CD4-positive, alpha-beta memory T cell (primary cell): ENCODE measurements at places on chromosomes 12 and 14. TPM values are rescaled to one million over a fixed set of nuclear protein-coding genes. Genes with fewer than 3 reads are reported as not detected.
A peak's percentile ranks its signal among the peaks of the same experiment; 100 is the strongest.

LRFN5 gene
- total RNA-seq = not detected

- no peak for DNase-seq
These were observed 32.0 kb downstream of the CCDC92 start for GRCh38 chr12:123940627-123940966.

DNA sequence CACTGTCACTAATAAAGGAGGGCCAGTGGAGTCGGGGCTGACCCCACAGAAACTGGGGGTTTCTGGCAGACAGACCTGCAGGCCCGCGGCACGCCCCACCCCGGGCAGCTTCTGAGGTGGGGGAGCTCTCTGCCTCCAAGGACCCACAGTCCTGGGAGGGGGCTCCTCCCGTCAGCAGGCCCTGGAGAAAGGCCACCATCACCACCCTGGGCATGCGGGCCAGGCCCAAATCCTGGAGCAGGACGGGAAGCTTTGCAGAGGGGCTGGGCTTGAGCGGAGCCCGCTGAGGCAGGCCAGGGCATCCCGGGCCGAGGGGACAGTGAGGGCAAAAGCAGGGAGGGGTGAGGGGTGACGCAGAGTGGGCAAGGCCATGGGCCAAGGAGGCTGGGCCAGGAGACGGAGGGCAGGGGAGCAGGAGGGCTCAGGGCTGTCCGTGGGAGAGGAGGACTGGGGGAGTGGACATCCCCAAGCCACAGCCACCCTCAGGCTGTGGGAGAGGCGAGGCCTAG, 11.1 kb upstream of the GPR132 start:
- no peak for DNase-seq

LRP1 gene
- 9.7 TPM for total RNA-seq

GRCh38 chr14:81890020-81890419, 356.4 kb upstream of the SEL1L start:
- DNase-seq = no peak

DNA sequence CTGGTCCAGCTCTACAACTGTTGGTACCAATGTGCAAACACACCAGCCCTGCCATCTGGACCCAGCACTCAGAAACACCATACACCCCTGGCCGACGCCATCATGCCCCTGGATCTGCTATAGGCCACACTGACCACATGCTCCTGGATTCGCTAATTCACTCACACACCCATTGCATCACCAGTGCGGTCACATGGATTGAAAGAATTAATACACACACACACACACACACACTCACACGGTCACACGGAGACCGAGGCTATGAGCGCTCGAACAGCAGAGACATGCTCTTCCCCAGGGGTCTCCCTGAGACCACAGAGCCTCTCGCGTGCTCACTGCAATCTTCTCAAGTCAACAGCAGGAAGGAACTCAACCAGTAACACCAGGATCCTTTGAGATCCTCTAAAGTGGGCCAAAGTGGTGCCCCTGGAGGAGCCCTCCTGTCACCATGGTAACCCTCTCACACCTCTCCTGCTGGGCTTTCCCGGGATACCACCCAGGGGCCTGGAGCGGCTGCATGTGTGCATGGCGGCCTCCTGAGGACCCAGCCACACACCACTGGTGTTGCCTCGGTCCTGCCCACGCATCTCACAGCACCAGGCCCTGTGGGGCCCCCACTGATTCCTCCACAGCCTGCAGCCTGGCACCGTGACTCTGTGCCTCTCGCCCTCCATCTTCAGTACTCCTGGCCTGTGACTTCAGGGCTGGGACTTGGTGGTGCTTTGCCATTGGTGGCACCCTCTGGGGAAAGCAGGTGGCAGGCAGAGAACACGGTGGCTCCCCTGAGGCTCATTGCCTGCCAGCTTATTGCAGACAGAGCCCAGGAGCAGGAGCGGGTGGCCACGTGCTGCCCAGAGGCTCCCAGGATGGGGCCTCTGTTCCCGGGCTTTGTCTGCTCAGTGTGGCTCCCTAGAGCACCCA, 15.1 kb downstream of the LRTM2 start:
- no peak for DNase-seq

EFS gene
- total RNA-seq = not detected

- DNase-seq = peak; percentile 26
These were observed 57.5 kb downstream of the PLEKHA5 start for GRCh38 chr12:19186722-19187661.

DNA sequence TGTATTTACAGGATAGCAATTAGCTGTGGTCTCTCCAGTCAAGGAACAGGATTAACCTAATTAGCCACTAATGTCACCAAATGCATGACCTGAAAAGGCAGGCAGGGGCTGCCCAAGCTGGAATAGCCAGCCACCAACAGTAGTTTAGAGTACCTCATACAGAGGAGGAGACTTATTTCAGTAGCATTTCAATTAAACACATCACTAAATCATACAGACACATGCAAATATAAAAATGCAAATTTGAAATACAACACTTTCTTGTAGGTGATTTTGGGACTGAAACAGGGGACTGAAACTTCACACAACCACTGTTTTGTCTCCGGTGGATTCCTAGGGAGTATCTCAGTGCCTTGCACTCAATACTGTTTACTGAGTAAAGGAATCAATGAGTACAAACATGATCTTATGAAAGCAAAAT, 636 bp upstream of the IFNG-AS1 start:
- no peak for DNase-seq

TESPA1 gene
- 269 TPM for total RNA-seq

EML1 gene
- 0.22 TPM for total RNA-seq

DNA sequence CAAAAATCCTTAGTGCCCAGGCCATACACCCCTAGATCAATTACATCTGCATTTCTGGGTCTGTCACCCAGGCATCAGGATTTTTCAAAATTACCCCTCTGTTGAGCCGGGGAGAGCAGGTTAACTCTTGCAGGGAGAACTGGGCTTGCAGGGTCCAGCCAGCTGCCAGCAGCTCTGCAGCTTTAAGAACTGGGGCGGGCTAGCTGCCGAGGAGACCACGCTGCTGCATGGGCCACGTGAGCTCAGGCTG, at the start of gene DGLUCY:
DGLUCY (plus strand) TSS at position 245 of the 250 bp plus-strand sequence. CDS start 46,222 bp downstream, outside the sequence.
- no peak for DNase-seq

TMPRSS12 gene
- not detected for total RNA-seq

SERPINA10 gene
- total RNA-seq = not detected

GRCh38 chr12:76158518-76159321, 74.2 kb upstream of the NAP1L1 start:
- DNase-seq = peak; percentile 51

DNA sequence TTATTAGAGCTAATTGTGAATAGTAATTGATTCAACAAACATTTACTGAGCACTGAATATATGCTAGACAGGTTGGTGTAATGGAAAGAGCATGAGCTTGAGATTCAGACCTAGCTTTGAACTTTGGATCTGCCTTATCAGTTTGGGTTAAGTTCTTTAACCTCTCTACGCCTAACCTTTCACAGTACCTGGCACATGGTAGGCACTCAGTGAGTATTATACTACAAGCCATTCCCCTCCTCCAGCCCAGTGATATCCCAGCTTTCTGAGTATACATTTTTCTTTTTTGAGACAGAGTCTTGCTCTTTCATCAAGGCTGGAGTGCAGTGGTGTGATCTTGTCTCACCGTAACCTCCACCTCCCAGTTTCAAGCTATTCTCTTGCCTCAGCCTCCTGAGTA, 32.0 kb downstream of the FAM177A1 start:
- no peak for DNase-seq

GRCh38 chr14:94225460-94226378, 51.6 kb downstream of the PPP4R4 start:
- no peak for DNase-seq

DNA sequence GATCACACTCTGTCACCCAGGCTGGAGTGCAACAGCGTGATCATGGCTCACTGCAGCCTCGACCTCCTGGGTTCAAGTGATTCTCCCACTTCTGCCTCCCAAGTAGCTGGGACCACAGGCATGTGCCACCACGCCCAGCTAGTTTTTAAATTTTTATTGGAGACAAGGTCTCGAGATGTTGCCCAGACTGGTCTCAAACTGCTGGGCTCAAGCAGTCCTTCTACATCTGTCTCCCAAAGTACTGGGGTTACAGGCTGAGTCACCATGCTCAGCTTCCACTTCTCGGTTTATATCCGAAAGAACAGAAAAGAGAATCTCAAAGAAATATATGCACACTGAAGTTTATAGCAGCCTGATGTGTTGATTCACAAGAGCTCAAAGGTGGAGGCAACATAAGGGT, 107.5 kb downstream of the SCARB1 start:
- no peak for DNase-seq

DNA sequence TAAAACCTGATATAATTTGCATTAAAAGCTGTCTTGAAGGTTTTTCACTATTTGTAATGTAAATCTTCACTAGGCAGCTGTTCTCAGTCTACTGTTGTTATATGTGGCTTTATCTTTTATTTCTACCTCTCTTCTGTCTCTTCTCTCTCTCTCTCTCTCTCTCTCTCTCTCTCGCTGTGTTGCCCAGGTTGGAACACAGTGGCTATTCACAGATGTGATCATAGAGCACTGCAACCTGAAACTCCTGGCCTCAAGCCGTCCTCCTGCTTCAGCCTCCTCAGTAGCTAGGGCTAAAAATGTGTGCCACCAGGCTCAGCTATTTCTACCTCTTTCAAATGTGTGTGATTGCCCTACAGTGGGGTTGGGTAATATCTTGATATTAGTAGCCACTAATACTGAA, 21.1 kb downstream of the FUT8 start:
- no peak for DNase-seq

GRCh38 chr12:82708061-82708879, 21.6 kb downstream of the TMTC2 start:
- DNase-seq = no peak

DNA sequence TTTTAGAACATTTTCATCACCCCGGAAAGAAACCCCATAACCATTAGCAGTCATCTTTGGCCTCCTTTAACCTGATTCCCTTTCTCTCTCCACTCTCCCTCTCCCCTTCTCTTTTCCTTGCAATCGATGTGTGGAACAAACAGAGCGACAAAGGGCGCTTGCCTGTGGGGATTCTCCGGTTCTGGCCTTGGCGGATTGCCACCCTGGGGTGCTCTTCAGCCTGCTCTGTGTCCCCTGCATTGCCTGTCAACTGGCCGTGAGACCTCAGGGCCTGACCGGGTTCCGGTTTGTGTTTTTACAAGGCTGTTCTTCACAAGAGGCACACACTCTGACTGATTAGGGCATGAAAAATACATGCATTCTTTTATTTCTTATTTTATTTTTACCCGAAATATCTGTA, 27.8 kb downstream of the LRTM2 start:
- DNase-seq = no peak

DNA sequence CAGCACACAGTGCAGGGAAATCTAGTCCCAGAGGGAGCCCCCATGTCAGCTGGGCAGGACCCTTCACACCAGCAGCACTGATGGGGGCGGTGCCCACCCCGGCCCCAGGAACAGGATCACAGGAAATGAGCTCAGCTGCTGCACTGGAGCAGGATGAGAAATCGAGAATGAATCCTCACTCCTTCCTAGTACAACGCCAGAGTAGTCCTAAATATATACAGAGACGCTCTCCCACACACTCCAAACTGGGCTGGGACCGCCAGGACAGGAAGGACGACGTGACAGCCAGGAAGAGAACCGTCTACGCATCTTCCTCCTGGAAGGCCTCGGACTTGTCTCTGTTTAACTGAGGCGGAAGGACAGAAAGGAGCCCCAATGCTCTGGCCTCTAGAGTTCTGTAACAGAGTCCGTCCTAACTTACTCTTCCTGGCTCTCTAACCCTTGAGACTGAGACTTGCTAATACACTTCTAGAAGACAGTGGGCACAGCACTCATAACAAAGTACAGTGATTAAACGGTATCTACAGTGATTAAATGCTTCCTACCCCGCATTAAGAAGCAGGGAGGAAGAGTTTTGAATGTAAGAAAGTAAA, 33.4 kb downstream of the CDC42BPB start:
- DNase-seq = no peak

- DNase-seq = peak; percentile 86
These were observed 11.3 kb upstream of the ABHD12B start for GRCh38 chr14:50860478-50861086.

GRCh38 chr14:33917661-33918060, 33.2 kb downstream of the EGLN3 start:
- no peak for DNase-seq

PPFIA2 gene
- not detected for total RNA-seq

WNT1 gene
- total RNA-seq = 1.8 TPM

DNA sequence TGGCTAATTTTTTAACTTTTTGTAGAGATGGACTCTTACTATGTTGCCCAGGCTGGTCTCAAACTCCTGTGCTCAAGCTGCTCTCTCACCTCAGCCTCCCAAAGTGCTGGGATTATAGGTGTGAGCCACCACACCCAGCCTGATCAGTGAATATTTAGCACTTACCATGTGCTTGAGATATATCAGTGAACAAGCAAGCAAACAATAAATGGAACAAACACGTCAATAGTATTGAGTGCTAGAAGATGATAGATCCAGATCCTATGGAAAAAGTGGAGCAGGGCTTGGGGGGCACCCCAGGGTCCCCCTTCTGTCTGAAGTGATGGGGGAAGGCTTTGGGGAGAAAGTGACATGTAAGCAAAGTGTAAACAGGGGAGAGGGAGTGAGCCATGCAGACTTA, 83.8 kb downstream of the NT5DC3 start:
- DNase-seq = no peak

- no peak for DNase-seq
These were observed 45.5 kb upstream of the C14orf180 start for GRCh38 chr14:104534036-104534435.

DNA sequence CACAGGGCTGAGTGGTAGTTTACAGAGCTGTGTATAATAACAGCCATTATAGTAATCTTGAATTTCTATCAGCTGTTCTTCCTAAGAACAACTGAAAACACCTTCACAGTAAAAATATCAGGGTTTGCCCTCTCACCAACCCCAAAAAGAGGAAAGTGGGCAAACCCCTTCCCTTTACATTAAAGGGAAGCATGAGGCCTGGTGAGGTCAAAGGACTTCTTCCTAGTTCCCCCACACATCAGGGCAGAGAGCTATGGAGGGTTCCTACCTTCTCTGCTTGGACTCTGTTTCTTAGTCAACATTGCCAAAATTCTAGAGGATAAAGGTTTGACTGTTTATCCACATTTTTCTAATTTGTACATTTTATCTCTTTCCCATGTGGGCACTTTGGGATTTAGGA, 4.4 kb upstream of the RPAP3 start:
- DNase-seq = no peak

DNA sequence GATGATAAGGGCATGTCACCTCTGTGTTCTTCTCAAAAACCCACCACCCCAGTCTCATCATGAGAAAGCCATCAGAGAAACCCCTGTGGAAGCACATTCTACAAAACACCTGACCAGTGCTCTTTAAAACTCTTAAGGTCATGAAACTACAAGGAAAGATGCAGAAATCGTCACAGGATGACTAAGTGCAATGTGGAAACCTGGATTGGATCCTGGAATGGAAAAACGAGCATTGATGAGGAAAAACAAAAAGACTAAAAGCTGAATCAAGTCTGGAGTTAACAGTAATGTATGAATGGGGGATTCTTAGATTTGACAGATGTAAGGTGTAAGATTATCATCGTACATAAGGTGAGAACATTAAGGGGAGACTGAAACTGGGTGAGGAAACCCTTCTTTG, 211.0 kb downstream of the TBX5 start:
- DNase-seq = no peak
